Stimulated activated CD8-positive, alpha-beta memory T cell treated with anti-CD3 and anti-CD28 coated beads, Interleukin-15, amount 100 ng/mL, for 24 hours (primary cell): ENCODE measurements at places on chromosomes 13 and 19.

DNA sequence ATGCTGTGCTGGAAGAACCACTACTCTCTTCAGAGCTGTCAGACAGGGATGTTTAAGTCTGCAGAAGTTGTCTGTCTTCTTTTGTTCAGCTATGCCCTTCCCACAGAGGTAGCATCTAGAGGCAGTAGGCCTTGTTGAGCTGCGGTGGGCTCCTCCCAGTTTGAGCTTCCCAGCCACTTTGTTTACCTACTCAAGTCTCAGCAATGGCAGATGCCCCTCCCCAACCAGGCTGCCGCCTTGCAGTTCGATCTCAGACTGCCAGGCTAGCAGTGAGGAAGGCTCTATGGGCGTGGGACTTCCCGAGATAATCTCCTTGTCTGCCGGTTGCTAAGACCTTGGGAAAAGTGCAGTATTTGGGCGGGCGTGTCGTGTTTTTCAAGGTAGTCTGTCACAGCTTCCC, 42.1 kb upstream of the UQCRFS1 start:
- DNase-seq = no peak

- no peak for DNase-seq
These were observed 1768.5 kb downstream of the PCDH9 start for GRCh38 chr13:65461590-65461989.

DNA sequence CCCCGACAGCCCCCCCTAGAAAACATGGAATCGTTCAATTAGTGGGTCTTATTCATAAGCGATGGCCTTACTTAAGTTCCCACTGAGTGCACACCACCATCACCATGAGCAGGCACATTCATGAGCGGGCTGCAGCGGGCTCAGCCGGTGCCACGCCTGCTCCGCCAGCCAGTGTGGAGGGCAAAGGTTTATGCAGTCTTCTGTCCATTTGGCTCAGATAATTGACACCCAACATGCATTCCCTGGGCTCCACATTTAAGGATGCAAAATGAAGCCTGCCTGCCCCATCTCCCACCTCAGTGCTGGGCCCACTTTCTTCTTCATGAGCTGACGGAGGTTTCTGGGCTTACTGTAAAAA, 12.1 kb downstream of the C19orf12 start:
- DNase-seq = no peak

DNA sequence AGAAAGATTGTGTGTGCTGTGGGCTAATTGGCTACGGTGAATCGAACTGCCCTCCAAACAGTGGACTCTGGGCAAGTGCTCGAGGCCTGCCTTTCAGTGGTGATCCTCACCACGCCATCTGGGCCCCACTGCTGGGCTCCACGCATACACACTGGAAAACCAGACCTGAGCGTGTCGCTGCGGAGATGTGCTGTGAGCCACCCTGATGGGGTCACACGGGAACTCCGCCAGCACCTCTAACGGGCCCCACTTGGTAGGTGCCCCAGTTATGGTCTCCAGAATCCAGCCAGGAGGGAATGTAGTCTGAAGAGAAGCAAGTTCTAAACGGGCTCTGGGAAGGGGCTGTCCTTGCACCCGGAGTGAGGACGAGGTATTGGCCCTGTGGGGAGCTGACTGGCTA, 39.3 kb downstream of the C13orf46 start:
- DNase-seq = no peak

DNA sequence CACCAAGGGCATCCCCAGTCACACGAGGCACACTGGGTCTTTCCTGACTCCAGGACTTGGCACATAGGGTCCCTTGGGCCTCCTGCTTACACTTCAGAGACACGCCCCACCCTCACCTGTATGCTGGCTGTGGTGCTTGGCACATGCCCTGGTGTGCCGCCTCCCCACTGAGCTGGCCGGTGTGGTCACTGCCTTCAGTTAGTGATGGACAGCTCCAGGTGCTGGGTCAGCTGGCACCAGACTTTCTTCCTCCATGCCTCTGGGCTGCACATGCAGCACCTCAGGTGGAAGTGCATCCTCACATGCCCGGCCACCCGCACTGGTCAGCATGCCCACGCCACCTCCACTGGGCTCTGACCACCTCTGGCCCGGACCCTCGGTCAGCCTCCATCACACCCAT, 52.9 kb downstream of the KLF2 start:
- no peak for DNase-seq

DNA sequence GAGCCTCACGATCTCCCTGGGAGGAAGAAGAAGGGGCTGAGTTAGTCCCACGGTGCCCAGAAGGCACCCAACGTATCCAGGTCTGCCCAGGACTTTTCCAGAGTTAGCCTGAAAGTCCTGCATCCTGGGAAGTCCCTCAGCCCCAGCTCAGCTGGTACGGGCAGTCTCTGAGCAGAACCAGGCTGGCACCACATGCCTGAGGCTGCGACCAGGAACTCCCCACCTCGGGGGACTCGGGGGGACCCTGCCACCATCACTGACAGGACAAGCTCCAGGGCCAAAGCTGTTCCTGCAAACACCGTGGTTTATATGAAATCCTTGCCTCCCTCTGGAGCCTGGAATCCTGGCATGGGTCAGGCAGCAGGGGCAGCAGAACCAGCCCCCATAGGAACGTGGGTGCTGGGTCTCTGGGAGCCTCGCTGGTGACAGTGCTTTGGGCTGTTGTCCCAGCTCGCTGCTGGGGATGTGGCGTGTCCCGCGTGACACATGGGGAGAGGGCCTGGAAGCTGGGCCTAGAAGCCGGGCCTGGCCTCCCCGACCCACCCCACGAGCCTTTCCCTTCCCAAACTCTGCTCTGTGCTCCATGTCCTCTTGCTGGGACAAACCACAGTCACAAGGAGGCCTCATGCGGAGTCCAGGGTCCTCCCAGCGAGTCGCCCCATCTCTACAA, 55.5 kb downstream of the GNG7 start:
- no peak for DNase-seq
